H1 (cell line): ENCODE measurements at places on chromosomes 1 and 21. TPM values are rescaled to one million over a fixed set of nuclear protein-coding genes. Genes with fewer than 3 reads are reported as not detected.

DNA sequence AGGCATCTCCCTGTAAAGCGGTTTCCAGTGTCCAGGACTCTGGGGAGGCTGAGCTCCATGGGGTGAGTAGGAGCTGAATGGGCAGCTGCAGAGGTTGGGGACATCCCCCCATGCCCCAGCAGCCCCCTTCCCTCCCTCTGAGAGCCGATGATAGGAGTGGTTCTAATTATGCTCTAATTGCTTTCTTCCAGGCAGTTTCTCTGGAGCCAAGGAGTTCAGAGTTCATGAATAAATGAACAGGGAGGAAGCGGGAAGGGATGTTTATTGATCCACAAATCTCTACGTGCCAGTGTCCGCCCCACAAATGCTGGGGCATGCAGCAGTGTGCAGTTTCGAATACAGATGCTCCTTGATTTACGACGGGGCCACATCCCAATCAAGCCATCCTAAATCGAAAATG, 15.6 kb downstream of the NKAIN1 start:
- no peak for DNase-seq

The SLC2A5 gene
- polyA plus RNA-seq: 0.12 and 0.14 TPM in 2 replicates

DNA sequence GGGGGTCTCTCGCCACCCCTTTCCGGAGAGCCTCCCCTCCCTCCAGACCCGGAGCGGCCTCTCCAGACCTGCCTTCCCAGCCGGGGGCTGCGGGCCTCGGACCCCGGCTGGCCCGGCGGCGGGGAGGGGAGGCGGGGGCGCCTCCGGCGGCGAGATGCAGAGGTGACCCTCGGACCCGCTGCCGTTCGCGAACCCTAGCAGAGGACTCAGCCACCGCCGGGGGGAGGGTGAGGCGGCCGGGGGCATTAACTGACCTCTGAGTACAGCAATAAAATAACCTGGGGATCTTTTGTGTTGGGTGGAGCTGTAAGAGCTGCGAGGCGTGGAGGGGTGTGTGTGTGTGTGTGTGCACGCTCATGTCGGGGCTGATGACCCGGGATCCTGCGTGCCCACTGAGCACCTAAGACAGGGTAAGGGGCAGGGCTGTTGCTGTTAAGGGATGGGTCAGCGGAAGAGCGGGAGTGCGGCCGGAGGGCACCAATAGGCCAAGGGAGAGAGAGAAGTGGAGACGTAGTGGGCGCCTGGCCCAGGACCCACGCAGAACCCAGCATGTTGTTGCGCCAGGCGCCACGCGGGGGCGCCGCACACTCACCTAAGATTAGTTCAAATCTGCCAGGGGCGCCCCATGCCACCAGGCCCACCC, 6.3 kb downstream of the HAPLN2 start:
- DNase-seq: peak; percentile 84

DNA sequence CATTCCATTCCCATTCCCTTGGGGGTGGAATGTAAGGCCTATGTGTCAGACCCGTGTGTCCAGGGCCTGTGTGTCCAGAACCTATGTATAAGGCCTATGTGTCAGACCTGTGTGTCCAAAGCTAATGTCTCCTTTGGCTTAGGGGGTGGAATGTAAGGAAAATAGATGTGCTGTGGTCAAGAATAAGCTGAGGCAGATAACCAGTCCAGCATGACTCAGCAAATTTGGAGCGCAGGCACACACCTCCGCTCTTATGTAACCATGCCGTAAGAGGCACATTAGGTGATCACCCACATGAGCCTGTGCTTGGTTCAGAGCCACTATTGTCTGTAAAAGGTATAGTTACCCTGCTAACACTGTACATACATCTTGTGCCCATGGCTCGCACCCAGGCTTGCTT, 150.8 kb upstream of the SGIP1 start:
- DNase-seq: no peak

GRCh38 chr1:215517441-215517891, 49.6 kb upstream of the KCTD3 start:
- no peak for DNase-seq

DNA sequence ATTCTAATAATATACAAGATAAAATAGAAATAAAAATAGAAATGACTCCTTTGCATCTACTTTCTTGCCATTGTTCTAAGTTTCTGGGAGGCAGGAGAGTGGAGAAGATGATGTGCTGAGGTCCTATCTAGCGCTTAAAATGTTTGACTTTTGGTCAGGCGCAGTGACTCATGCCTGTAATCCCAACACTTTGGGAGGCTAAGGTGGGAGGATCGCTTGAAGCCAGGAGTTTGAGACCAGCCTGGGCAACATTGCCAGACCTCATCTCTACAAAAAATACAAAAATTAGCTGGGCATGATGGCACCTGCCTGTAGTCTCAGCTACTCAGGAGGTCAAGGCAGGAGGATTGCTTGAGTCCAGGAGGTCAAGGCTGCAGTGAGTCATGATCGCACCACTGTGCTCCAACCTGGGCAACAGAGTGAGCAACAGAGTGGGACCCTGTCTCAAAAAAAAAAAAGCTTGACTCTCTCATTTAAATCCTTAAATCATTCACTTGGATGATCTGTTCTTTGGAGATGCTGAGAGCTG, 24.2 kb upstream of the SLC45A1 start:
- DNase-seq: no peak

The KIRREL1 gene
- 14.2 and 22.9 TPM in 2 replicates for polyA plus RNA-seq
